Activated CD4-positive, alpha-beta T cell treated with anti-CD3 and anti-CD28 coated beads for 4 hours (primary cell): ENCODE measurements at places on chromosomes 12 and 14.

- DNase-seq, result no peak
These were observed 242.2 kb downstream of the DPF3 start for GRCh38 chr14:72651714-72652113.

GRCh38 chr12:117049295-117049694 lies 49.9 kb downstream of the TESC start:
- DNase-seq, result no peak

- DNase-seq, result peak; percentile 40
These were observed 63.6 kb upstream of the DLK1 start for GRCh38 chr14:100662879-100663760.

DNA sequence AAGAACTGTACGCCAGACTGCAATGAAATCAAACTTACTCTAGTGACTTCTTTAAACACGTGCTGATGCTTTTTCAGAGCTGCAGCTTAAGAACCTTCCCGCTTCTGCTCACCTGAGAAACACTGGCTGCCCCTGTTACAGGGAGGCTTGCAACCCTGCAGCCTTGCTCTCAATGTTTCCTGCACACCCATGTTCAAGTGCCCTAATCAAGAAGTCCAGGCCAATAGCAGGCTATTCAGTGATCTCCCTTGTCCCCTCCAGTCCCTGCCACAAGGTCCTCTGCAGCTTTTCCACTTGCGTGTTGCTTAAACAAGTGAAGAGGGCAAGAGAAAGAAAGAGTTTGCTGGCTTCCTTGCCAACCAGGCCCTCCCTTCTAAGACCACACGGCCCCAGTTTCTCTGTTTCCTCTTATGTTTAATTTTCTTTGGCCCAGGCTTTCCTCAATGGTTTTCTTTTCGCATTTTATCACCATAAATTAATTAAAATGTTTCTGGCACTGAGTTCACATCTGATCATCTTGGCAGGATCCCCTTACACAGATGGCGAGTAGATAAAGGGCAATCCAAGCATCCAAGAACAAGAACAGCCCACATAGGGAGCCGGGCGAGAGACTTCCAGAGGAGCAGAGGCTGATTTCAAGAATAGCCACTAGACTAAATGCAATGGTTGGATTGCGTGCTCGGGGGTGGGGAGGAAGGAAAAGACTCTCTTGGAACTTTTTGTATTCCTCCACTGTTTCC lies 82.3 kb upstream of the CDKN3 start:
- no peak for DNase-seq

DNA sequence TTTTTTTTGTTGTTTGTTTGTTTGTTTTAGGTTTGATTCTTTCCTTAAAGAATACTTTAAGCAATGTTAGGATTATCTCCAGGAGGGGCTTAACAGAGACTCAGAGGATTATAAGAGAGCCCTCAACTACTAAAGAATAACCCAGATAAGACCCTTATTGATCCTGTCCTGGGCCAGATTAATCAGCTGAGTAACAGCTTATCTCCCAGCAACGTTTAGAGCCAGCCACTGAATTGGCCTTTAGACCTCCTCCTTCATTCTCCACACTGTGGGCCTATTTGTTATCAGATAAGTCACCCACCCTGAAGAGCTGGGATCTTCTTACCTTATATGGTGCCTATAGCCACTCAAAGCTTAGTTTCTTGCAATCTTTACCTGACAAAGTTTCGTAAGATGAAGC lies 71.1 kb downstream of the FIGNL2 start:
- DNase-seq, result no peak
